ENCODE measurements at places on chromosomes 7 and 10. TPM values are rescaled to one million over a fixed set of nuclear protein-coding genes. Genes with fewer than 3 reads are reported as not detected.

Gene TMEM139
- total RNA-seq: 1.3 TPM

Gene HSPA14
- total RNA-seq: 53.2 TPM

Gene FAM131B
- total RNA-seq: 0.77 TPM

Gene TMEM72
- not detected for total RNA-seq

Gene OR2A5
- not detected for total RNA-seq

Gene ZNF804B
- total RNA-seq: not detected

Gene SUN3
- not detected for total RNA-seq

Measured in activated naive CD4-positive, alpha-beta T cell treated with anti-CD3 and anti-CD28 coated beads, Interleukin-2, amount 50 U/mL, for 72 hours (primary cell).